ENCODE measurements at places on chromosomes 4 and X.

DNA sequence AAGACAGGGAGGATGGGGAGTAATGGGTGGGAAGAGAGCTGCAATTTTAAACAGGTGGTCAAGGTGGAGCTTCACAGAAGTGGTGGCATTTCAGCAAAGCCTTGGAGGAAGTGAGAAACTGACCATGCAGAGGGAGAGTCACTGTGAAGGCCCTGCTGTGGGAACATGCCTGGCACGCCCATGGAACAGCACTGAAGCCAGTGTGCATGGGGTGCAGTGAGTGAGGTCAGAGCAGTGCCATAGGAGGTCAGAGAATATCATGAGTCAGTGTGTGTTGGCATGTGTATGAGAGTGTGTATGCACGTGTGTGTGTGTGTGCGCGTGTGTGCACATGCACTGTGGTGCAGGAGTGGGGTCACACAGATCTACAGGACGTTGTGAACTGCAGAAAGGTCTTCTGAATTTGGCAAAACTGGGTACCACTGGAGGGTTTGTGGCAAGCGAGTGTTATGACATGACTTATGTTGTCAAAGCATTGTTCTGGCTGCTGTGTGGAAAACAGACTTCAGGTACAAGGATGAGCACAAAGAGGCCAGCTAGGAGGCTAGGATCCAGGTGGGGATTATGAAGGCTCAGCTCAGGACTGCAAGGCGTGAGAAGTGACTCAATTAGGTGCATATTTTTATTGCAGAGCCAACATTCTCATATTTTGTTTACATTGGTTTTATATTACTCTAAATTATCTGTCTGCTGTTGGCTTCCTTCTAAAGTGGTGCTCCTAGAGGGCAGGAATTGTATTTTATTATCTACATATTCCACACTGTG is 34.0 kb downstream of the ZNF827 start:
- DNase-seq: no peak

- DNase-seq: no peak
Observed at GRCh38 chrX:67612231-67612630, 68.4 kb downstream of the AR start.

- no peak for DNase-seq
Observed at GRCh38 chr4:156242390-156242789, 288.7 kb upstream of the CTSO start.

DNA sequence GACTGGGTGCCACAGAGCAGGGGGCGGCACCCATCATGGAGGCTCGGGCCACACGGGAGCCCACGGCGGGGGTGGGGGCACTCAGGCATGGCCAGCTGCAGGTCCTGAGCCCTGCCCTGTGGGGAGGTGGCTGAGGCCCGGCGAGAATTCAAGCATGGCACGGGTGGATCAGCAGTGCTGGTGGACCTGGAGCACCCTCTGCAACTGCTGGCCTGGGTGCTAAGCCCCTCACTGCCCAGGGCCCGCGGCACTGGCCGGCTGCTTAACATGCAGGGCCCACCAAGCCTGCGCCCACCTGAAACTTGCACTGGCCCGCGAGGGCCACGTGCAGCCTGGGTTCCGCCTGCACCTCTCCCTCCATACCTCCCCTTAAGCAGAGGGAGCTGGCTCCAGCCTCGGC is 258.6 kb downstream of the CENPC start:
- no peak for DNase-seq

GRCh38 chrX:40154250-40154852 is 56.6 kb upstream of the BCOR start:
- DNase-seq: no peak

GRCh38 chr4:21134994-21135393 is 434.7 kb downstream of the PACRGL start:
- DNase-seq: no peak

- no peak for DNase-seq
Observed at GRCh38 chr4:67624939-67625338, 66.4 kb downstream of the STAP1 start.

DNA sequence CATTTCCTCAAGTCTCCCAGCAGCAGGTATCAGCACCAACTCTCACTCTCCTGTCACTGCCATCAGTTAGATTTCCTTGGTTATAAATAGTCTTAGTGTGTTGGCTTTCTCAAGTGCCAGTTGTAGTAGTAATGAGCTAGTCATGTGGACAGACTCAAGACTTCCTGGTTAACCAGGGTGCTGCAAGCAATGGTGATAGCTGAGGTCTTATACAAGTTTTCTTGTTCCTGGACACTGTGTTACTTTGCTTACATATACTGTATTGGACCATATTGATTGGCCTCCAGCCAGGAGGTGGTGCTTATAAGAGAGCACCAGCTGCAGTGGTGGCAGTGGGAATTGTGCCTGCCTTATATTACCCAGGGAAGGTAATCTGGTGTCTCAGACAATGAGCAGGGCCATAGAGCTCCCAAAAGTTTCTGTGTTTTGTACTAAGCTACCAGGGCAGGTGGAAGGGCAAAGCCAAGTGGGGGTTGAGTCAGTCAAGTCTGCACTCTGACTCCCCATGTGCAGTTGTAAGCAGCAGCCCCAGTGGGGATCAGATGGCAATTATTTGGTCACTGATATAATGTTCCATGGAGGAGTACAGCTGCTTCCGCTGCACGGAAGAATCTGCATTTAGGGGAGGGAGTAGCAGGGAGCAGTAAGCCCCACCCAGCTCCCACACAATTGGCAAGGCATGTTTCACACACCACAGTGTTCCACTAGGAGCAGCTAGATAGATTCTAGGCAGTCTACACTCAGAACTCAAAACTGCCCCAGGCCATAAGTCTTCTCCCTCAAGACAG is 24.1 kb upstream of the ZDHHC15 start:
- no peak for DNase-seq

GRCh38 chr4:91114386-91114785 is 987.2 kb downstream of the CCSER1 start:
- no peak for DNase-seq

DNA sequence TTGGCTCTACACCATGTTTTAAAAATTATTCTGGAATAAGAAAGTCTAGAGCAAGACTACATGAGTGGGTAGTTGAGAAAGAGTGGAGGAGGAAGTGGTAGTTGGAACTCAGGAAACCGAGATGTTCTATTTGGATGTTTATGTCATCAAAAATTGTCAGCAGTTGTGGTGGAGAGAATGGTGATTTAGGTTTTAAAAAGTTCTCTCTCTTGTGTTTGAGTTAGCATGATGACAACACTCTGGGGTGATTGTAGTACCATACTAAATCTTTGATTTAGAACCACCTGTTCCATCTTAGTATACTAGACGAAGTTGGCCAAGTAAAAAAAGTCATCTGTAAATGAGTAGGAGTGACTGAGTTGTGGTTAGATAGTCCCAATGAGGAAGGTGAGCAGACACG is 40.7 kb downstream of the KLHL2 start:
- DNase-seq: no peak

- DNase-seq: no peak
Observed at GRCh38 chr4:80235451-80235850, 31.0 kb upstream of the FGF5 start.

GRCh38 chrX:4450177-4450576 is 736.7 kb upstream of the PRKX start:
- DNase-seq: no peak

- DNase-seq: no peak
Observed at GRCh38 chr4:26993539-26993938, 132.9 kb downstream of the STIM2 start.

GRCh38 chr4:96052827-96053226 is 212.9 kb downstream of the PDHA2 start:
- no peak for DNase-seq

DNA sequence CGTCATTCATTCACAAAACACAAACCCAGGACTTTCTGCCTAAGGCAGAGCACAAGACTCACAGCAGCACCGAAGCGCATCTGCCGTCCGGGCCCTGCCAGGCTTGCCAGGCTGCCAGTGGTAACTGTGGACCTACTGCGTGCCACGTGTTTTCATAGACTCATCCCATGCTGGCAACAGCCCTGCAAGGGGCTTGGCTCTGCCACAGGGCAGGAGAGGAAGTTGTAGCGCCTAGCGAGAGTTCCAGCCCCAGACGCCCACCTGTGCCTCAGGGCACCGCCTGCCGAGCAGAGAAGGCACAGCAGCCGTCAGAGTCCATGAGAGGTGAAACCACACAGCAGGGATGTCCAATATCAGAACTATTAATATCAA is 18.9 kb upstream of the MRFAP1 start:
- no peak for DNase-seq

- DNase-seq: no peak
Observed at GRCh38 chr4:184248216-184248615, 30.5 kb upstream of the ENPP6 start.

GRCh38 chr4:84753321-84753972 is 170.5 kb downstream of the CDS1 start:
- DNase-seq: no peak

DNA sequence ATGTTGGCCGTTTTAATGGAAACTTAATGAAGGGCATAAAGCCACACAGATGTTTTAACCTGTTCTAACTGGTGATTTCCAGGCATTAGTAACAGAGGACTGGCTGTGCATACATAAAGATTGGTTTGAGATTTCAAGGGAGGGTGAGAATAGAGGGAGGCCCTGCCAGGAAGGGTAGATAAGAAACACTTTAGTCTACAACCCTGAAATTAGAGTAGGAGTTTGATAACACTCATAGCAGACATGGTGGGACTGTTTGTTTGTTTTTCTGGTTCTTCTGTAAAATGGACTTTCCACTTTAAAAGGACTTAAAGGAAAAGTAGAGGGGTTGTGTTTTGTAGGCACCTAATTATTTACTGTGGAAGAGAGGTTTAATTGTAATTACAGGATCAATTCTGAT is 16.2 kb downstream of the SLC4A4 start:
- DNase-seq: no peak

DNA sequence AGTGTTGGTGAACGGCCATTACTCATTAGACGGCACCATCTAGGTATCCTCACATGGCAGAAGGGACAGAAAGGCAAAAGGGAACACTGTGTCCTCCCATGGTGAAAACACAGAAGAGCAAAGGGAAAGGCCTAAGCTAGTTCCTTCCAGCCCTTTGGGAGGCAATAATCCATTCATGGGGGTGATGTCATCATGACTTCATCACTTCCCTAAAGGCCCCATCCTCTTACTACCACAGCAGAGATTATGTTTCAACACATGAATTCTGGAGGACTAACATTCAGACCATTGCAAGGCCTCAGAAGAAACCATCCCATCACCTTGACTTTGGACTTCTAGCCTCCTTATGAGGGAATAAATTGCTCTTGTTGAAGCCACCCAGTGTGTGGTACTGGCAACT is 238.2 kb downstream of the MGST2 start:
- DNase-seq: no peak

- no peak for DNase-seq
Observed at GRCh38 chr4:181671672-181672071, 571.5 kb upstream of the TENM3 start.

GRCh38 chr4:23942471-23942870 is 52.6 kb upstream of the PPARGC1A start:
- DNase-seq: no peak

GRCh38 chr4:2303121-2303685 is 41.3 kb upstream of the MXD4 start:
- DNase-seq: no peak

- no peak for DNase-seq
Observed at GRCh38 chr4:4362991-4363697, 23.8 kb upstream of the NSG1 start.

- DNase-seq: no peak
Observed at GRCh38 chr4:166045457-166045856, 172.4 kb downstream of the TLL1 start.

DNA sequence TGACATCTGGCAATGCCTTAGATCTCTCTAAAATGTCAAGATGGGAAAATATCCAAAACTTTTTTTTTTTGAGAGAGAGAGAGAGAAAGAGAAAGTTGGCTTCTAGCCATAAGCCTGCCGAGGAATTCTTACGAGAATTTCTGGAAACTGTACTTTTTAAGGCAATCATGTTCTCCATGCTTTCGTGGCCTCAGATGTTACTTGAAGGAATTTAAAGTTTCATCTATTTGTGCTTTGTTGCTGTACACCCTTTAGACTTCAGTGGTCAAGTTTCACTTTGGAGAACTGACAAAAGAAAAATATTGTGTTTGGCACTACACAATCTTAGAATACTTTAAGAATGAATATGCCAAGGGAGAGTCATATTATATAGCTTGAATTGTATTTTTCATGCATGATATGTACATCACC is 53.9 kb downstream of the FAT4 start:
- DNase-seq: no peak

- no peak for DNase-seq
Observed at GRCh38 chr4:142567199-142567598, 278.9 kb downstream of the INPP4B start.

DNA sequence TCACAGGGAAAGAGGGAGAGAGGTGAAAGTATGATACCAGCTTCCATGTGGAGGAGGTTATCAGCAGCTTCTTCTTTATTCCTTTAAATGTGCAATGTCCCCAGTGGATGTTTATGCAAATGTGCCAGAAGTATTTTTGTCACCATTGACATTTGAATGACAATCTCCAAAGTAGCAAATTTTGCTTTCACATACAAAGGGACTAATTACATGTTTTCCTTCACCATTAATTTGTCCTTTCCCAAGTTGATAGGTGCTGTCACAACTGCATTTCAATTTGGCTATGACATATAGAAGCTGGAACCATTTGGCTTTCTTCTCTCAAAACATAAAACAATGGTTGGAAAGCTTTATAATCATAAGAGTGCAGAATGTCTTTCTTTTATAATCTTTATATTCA is 469.0 kb upstream of the NWD2 start:
- DNase-seq: no peak

- DNase-seq: peak; percentile 52
Observed at GRCh38 chr4:155954118-155954685, 536 bp upstream of the CTSO start.

DNA sequence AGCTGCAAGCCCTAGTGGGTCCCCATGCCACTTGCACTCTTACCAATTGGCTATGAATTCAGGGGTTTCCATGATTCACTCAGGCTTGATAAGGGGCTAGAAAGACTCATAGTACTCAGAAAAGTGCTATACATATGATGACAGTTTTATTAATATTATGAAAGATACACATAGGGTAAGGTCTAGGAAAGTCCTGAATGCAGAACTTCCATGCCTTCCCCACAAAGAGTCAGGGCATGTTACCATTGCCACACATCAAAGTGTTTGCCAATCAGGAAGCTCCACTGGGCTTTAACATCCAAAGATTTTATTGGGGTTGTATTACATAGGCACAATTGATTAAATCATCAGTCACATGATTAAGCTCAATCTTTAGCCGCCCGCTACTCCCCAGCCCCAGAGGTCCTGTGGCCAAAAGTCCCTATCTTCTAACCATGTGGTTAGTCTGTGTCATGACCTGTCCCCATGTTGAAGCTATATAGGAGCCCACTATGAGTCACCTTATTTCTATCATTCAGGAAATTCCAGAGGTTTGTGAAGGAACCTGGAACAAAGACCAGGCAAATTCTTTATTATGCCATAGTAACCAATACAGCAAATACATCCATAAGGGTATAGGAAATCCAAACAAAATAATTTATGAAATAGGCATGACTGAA is 635.6 kb downstream of the STPG2 start:
- DNase-seq: no peak

GRCh38 chrX:50635162-50635561 is 164.5 kb upstream of the DGKK start:
- DNase-seq: no peak
